Ureter (tissue), 1 donor: ENCODE measurements at places on chromosomes 6 and 20. TPM values are rescaled to one million over a fixed set of nuclear protein-coding genes. Genes with fewer than 3 reads are reported as not detected.
A peak's percentile ranks its signal among the peaks of the same experiment; 100 is the strongest.

- DNase-seq = no peak
These were observed 76.6 kb upstream of the CHD6 start for GRCh38 chr20:41694796-41695195.

- no peak for DNase-seq
These were observed 57.2 kb downstream of the IL20RA start for GRCh38 chr6:136987526-136987925.

- DNase-seq = no peak
These were observed 424.5 kb downstream of the GRIK2 start for GRCh38 chr6:101818051-101818450.

- no peak for DNase-seq
These were observed 906.8 kb upstream of the CITED2 start for GRCh38 chr6:140281236-140281635.

DNA sequence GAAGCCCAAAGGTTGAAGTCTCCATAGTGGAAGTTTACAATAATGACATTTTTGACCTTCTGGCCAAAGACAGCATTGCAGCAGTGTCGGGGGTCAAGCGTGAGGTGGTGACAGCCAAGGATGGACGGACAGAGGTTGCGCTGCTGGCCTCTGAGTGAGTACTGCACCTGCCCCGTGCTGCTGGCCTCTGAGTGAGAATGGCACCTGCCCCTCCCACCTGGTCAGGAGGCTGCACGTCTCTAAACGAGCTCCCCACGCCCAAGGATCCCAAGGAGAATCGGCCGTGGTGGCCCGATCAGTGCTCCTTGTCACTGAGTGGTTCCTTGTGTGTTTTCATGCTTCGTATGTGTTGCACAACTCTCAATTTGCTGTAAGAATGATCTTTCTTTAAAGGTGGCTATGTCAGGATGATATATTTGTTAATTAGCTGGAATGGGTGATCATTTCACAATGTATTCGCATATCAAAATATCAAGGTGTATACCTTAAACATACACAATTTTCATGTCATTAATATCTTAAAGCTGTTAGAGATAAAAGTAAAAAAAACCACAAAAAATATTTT lies 40.4 kb downstream of the FRMD1 start:
- DNase-seq = no peak

- DNase-seq = no peak
These were observed 450.1 kb downstream of the GJA1 start for GRCh38 chr6:121885399-121886152.

- peak; percentile 78 for DNase-seq
These were observed 291.8 kb downstream of the BMP7 start for GRCh38 chr20:56974499-56975250.

- DNase-seq = no peak
These were observed 798 bp downstream of the DSP start for GRCh38 chr6:7542065-7542873.

Gene KIF6
- total RNA-seq = 0.78 TPM

Gene COL21A1
- total RNA-seq = 9.3 TPM

Gene PROKR2
- not detected for total RNA-seq

Gene UBD
- total RNA-seq = 8.8 TPM
